Testis (tissue), 5 donors: ENCODE measurements at places on chromosomes 1 and 21. TPM values are rescaled to one million over a fixed set of nuclear protein-coding genes. Genes with fewer than 3 reads are reported as not detected.

DNA sequence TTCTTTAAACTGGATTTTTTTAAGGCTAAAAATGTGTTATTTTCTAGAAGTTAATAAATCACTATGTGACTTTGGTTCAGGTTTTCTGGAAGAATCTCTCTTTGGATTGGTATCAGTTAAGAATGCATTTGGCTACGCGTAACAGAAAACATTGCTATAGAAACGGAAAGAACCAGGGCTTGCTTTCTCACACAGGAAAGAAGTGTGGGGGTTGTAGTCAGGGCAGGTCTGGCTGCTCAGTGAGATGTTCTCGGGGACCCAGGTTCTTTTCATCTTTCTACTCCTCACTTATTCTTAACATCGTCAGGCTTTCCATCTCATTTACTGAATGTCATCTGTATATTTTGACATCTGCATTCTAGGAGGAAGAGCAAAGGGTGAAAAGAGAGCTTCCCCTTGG, 191.4 kb downstream of the ZBTB18 start:
- no peak for DNase-seq
- H3K4me3 ChIP-seq: no peak overlapping the region
- no peaks in the 10 kb centered on the region for H3K36me3 ChIP-seq
- H3K27me3 ChIP-seq: no peaks in the 10 kb centered on the region

GRCh38 chr1:220139966-220140365, 46.0 kb downstream of the IARS2 start:
- H3K4me1 ChIP-seq: no peaks in the 10 kb centered on the region
- no peaks in the 10 kb centered on the region for H3K36me3 ChIP-seq
- H3K27ac ChIP-seq: no peak overlapping the region
- no peak overlapping the region for H3K4me3 ChIP-seq

The GGPS1 gene
- total RNA-seq: 29.4 TPM

The MRPS14 gene
- 31.2 TPM for total RNA-seq

The KPRP gene
- not detected for total RNA-seq

DNA sequence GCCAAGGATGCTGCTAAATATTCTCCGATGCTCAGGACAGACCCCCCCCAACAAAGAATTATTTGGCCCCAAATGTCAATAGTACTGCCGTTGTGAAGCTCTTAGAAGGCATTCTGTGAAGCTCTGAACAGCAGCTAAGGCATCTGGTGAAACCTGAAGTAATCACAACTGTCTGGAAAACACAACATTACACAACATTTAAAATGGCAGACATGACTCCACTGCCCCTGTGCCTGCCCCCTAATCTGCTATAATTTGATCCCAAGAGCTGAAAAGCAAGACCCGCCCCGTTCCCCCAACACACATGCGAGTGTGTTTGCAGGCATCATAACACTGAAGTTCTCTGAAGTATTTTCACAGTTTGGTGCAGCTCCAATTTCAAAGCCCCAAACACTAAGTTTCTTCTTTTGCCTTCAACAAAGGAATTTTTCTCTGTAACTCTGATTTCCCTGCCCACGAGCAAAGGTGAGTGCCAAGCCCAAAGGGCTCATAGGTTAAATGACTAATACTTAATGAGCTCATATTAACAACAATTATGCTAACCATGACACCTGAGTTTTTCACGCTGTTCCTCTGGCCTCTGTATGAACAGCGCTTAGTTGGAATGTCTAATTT, 129.2 kb downstream of the CLIC6 start:
- DNase-seq: no peak
- no peaks in the 10 kb centered on the region for H3K36me3 ChIP-seq
- no peaks in the 10 kb centered on the region for H3K4me1 ChIP-seq
- no peaks in the 10 kb centered on the region for H3K27me3 ChIP-seq
- no peak overlapping the region for H3K4me3 ChIP-seq

The PDXK gene
- 327 TPM for total RNA-seq

The LCE1E gene
- not detected for total RNA-seq

- H3K27me3 ChIP-seq: no peaks in the 10 kb centered on the region
- H3K4me3 ChIP-seq: no peak overlapping the region
- H3K27ac ChIP-seq: no peak overlapping the region
- H3K4me1 ChIP-seq: peaks cover 4% of the 10 kb centered on the region
Observed at GRCh38 chr1:51863384-51863783, 15.1 kb downstream of the NRDC start.

The ZBTB8B gene
- total RNA-seq: 0.50 TPM

- H3K4me1 ChIP-seq: no peaks in the 10 kb centered on the region
- no peak overlapping the region for H3K27ac ChIP-seq
- DNase-seq: no peak
- no peaks in the 10 kb centered on the region for H3K27me3 ChIP-seq
Observed at GRCh38 chr1:10677491-10678391, 118.7 kb downstream of the CASZ1 start.
